KG1 (cell line): ENCODE measurements at places on chromosomes 13 and 19.

DNA sequence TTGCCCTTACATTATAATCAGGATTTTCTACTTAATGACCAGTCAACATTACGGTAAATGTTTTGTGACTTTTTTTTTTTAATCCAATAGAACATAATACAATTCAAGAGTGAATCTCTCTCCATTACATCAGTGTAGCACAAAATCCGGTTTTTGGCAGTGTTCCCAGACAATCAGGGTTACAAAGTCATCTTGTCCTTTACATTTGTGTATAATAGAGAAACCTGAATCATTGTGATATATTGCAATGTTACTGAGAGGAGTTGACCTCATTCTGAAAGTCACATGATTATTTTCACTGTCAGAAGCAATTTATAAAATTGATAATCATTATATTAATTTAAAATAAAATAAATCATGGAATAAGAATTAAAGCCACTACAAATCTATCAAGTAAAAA is 1346.0 kb upstream of the SPRY2 start:
- DNase-seq: no peak

GRCh38 chr19:53365899-53366493 is 491 bp downstream of the ZNF525 start:
- no peak for DNase-seq

GRCh38 chr19:19568802-19569756 is 31.0 kb downstream of the CILP2 start:
- DNase-seq: no peak

DNA sequence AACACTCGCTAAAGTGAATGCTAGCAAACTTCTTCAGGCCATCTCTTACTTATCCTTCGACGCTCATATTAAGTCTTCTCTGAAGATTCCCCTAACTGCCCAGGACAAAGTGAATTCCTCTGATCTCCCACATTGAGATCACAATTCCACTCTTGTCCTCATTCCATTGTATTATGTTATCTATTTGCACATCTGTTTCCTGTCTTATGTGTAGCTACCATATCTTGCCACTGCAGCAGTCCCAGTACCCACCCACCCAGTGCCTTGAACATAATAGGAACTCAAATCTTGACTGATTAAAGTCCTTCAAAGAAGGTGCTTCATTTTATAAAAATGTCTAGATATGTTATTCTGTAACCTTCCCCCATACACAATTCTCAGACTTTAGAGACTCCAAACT is 702.3 kb downstream of the DIAPH3 start:
- no peak for DNase-seq

- DNase-seq: no peak
Observed at GRCh38 chr13:106284358-106284757, 251.1 kb downstream of the EFNB2 start.

GRCh38 chr13:91101381-91101780 is 246.1 kb upstream of the MIR17HG start:
- DNase-seq: no peak

DNA sequence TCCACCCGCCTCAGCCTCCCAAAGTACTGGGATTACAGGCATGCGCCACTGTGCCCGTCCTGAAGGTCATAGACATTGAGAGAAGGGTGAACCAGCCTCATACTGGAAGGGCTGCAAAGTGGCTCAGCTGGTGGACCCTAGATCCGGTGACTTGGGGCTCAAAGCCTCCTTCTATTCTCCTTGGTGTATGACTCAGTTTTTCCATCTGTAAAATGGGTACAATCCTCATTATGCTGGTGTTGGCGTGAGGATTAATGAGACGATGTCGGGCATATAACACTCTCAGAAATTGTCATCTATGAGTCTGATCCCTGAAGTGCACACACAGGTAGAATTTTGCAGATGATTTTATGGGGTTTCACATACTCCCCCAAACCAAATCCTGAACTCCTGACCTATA is 5.8 kb upstream of the CAMSAP3 start:
- no peak for DNase-seq
